Gastrocnemius medialis (tissue), 4 donors: ENCODE measurements at places on chromosomes 1 and 21. TPM values are rescaled to one million over a fixed set of nuclear protein-coding genes. Genes with fewer than 3 reads are reported as not detected.
A peak's percentile ranks its signal among the peaks of the same experiment; 100 is the strongest.

DNA sequence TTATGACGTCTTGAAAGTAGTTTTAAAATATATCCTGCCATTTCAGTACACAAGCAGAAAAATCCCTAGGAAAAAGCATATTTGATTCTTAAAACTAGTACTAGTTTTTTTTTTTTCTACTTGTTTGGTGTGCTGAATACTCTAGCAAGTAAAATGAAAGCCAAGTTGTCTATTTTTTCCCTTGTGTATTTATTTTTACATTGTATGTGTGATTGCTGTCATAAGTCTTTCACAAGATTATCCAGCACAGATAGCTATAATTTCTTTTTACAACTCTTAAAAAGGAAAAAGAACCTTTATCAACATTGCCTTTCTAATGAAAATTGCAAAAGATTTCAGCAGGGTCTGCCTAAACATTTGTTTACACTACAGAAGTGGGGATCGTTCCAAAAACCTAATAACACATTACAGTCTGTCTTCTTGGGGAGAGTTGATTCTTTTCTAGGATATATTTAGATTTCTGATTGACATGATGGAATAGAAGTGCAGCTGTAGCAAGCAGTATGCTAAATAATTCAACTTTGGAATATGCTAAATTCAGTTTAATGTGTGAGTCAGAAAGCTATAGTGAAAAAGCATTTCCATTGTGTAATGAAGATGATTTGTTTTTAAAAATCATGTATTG is 2.5 kb downstream of the DR1 start:
- no peaks in the 10 kb centered on the region for H3K36me3 ChIP-seq
- H3K27me3 ChIP-seq: no peaks in the 10 kb centered on the region
- H3K4me3 ChIP-seq: peak overlapping the region; percentile 97
- DNase-seq: no peak

The PCAT6 gene
- total RNA-seq: 4.3 TPM

- no peak overlapping the region for H3K27ac ChIP-seq
- H3K27me3 ChIP-seq: no peaks in the 10 kb centered on the region
- H3K4me3 ChIP-seq: no peak overlapping the region
- no peaks in the 10 kb centered on the region for H3K36me3 ChIP-seq
Measured at GRCh38 chr1:201763455-201764140, 65.4 kb upstream of the IPO9 start.

The LEFTY2 gene
- total RNA-seq: not detected

GRCh38 chr1:246065592-246065991 is 441.5 kb downstream of the SMYD3 start:
- no peaks in the 10 kb centered on the region for H3K36me3 ChIP-seq
- DNase-seq: no peak
- H3K27ac ChIP-seq: no peak overlapping the region
- H3K27me3 ChIP-seq: no peaks in the 10 kb centered on the region
- H3K4me1 ChIP-seq: no peaks in the 10 kb centered on the region
- no peak overlapping the region for H3K4me3 ChIP-seq

GRCh38 chr1:15849775-15850324 is 2.3 kb downstream of the SPEN start:
- H3K36me3 ChIP-seq: no peaks in the 10 kb centered on the region
- DNase-seq: no peak
- peak overlapping the region; percentile 79 for H3K4me3 ChIP-seq
- peak overlapping the region; percentile 99 for H3K27ac ChIP-seq
- peaks cover 50% of the 10 kb centered on the region for H3K4me1 ChIP-seq
- H3K27me3 ChIP-seq: no peaks in the 10 kb centered on the region

DNA sequence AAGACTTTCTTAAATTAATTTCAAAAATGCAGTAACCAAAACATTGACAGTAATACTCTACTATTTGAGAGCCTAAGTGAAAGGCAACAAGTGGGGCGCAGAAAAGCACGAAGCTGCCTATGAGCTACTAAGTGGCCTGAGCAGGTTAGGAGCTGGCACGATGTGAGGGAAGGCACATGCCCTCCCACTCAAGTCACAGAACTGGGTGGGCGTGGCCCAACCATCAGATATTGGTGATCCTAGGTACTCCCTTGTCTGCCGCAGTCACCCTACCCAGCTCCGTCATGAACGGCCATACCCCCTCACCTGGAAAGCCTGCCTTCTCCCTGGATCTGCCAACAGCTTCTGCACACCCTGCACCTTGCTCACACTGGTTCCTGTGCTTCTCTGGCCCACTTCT is 40.8 kb downstream of the SSBP3 start:
- H3K4me1 ChIP-seq: peaks cover 51% of the 10 kb centered on the region
- no peak overlapping the region for H3K27ac ChIP-seq
- H3K36me3 ChIP-seq: no peaks in the 10 kb centered on the region

The TMEM9 gene
- 12.6 TPM for total RNA-seq

GRCh38 chr1:81484284-81484683 is 316.4 kb upstream of the ADGRL2 start:
- H3K27me3 ChIP-seq: no peaks in the 10 kb centered on the region
- H3K27ac ChIP-seq: no peak overlapping the region
- H3K36me3 ChIP-seq: no peaks in the 10 kb centered on the region
- no peaks in the 10 kb centered on the region for H3K4me1 ChIP-seq
- DNase-seq: no peak

- no peaks in the 10 kb centered on the region for H3K36me3 ChIP-seq
- no peaks in the 10 kb centered on the region for H3K27me3 ChIP-seq
- DNase-seq: no peak
- H3K4me3 ChIP-seq: no peak overlapping the region
- H3K4me1 ChIP-seq: no peaks in the 10 kb centered on the region
Measured at GRCh38 chr1:62230718-62231117, 36.1 kb downstream of the L1TD1 start.

DNA sequence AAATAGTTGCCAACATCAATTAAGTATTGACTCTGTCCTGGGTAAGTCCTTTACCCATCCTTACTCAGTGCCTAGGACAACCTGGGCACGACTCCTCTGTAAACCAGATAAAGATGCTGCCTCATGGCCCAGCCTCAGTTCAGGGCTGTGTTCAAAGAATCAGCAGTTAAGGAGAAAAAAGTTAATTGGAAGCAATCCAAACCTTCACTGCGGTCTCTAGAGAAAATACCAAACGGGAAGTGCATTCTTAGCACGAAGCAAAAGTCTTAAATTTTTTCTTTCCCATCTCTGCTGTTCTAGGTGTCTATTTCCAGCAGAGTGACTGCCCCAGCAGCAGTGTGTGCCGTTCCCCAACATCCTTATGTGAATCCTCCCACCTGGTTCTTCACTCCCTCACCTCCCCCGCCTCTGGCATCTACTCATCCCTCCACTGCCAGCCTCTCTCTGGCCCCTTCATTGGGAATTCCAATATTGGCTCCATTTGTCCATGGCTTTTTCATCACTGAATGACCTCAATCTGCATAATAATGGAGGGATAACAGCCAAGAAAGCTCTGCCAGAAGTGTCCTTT is 23.2 kb downstream of the KANK4 start:
- no peak overlapping the region for H3K27ac ChIP-seq
- DNase-seq: no peak
- no peak overlapping the region for H3K4me3 ChIP-seq
- H3K27me3 ChIP-seq: no peaks in the 10 kb centered on the region
- H3K4me1 ChIP-seq: no peaks in the 10 kb centered on the region
- no peaks in the 10 kb centered on the region for H3K36me3 ChIP-seq

- H3K4me1 ChIP-seq: no peaks in the 10 kb centered on the region
- no peaks in the 10 kb centered on the region for H3K27me3 ChIP-seq
- H3K4me3 ChIP-seq: no peak overlapping the region
- DNase-seq: no peak
- no peak overlapping the region for H3K27ac ChIP-seq
Measured at GRCh38 chr1:63984257-63984929, 210.6 kb downstream of the ROR1 start.

DNA sequence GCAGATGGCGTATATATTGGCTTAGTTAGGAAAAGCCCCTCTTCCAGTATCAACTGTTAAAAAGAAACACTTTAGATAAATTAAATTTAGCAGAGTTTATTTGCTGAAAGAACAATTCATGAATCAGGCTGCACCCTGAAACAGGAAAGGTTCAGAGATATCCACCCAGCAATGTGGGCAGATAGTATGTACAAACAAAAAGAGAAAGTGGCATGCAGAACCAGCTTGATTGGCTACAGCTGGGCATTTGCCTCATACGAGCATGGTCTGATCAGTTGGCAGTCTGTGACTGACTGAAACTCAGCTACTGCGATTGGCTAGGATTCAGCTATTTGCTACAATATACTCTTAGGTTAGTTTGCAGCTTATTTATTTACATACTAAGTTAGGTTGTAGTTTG is 98.2 kb downstream of the ZC3H11B start:
- H3K27me3 ChIP-seq: no peaks in the 10 kb centered on the region
- H3K36me3 ChIP-seq: no peaks in the 10 kb centered on the region
- no peaks in the 10 kb centered on the region for H3K4me1 ChIP-seq
- no peak for DNase-seq

The KRTAP12-3 gene
- total RNA-seq: not detected

The ZNF593OS gene
- not detected for total RNA-seq

The CR2 gene
- total RNA-seq: 0.15 TPM

The KCNC4 gene
- 9.1 TPM for total RNA-seq

DNA sequence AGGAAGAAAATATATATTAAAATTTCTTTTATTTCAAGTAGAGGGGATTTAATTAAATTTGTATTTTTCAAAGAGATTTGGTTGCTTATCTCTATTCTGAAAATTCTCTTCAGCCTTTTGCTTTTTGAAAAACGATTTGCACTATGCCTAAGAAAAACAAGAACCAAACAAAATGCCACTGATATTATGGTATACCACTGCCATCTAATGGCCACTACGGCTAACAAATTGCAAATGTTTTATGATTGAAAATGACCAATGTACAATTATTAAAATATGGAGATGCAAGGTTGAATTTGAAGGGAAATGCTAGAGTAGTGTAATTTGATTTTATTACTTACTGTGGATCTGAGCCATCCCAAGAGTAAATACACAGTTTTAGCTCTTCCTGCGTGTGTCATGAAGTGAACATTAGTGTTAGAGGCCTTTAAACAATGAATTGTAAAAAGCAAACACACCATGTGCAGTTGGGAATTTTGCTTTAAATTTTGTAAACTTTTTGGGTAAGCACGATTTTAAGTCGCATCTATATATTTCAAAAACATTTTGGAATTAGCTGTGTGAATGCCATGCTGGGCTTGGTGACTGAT is 137.4 kb upstream of the USP25 start:
- no peaks in the 10 kb centered on the region for H3K36me3 ChIP-seq
- no peak overlapping the region for H3K4me3 ChIP-seq
- no peaks in the 10 kb centered on the region for H3K27me3 ChIP-seq
- no peaks in the 10 kb centered on the region for H3K4me1 ChIP-seq
- no peak for DNase-seq
- H3K27ac ChIP-seq: no peak overlapping the region

- H3K27me3 ChIP-seq: no peaks in the 10 kb centered on the region
- no peaks in the 10 kb centered on the region for H3K4me1 ChIP-seq
- H3K36me3 ChIP-seq: no peaks in the 10 kb centered on the region
Measured at GRCh38 chr1:85058786-85059185, 10.5 kb upstream of the MCOLN3 start.

GRCh38 chr1:108685529-108685928 is 6.6 kb upstream of the PRPF38B start:
- H3K4me1 ChIP-seq: no peaks in the 10 kb centered on the region
- no peaks in the 10 kb centered on the region for H3K27me3 ChIP-seq
- no peak overlapping the region for H3K4me3 ChIP-seq
- H3K27ac ChIP-seq: no peak overlapping the region
- no peak for DNase-seq

The KRTAP13-3 gene
- total RNA-seq: not detected

The LAX1 gene
- total RNA-seq: not detected

The KMO gene
- total RNA-seq: not detected

DNA sequence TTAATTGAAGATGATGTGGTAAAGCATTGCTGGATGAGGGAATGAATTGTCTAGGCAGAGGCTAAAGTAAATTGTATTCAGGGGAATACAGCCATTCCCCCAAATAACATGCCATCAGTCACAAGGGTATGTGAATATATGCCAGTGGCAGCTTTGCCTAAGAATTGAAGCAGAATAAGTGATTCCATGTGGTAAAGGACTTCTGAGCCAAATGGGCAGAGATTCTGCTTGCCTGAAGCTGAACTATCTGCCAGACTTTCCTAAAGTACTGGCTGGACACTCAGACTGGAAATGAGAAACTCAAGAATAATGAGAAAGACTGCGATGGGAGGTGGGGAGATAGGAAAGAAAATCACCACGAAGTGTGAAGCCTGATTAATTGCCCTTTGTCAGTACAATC is 2.4 kb downstream of the LIX1L start:
- peak overlapping the region; percentile 88 for H3K27ac ChIP-seq
- peaks cover 84% of the 10 kb centered on the region for H3K4me1 ChIP-seq
- peaks cover 6% of the 10 kb centered on the region for H3K36me3 ChIP-seq
- no peaks in the 10 kb centered on the region for H3K27me3 ChIP-seq
- H3K4me3 ChIP-seq: peak overlapping the region; percentile 68

DNA sequence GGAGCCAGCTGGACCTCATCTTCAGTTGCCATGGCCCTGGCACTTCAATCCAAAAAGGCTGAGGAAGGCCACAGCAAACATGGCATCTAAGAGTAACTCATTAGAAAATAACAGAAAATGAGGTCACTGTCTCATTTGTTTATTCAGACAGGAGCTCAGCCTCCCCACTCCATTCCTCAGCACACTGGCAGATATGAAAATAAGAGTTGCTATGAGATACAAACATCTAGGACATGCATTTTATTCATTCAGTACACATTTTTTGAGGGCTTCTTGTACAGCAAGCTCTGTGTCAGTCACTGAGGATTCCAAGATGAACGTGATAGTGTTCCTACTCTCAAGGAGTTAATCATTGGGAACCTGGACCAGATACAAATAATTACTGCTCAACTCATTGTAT is 32.7 kb upstream of the TMEM125 start:
- no peaks in the 10 kb centered on the region for H3K36me3 ChIP-seq
- no peak overlapping the region for H3K4me3 ChIP-seq
- H3K27me3 ChIP-seq: no peaks in the 10 kb centered on the region
- no peaks in the 10 kb centered on the region for H3K4me1 ChIP-seq

The CNR2 gene
- not detected for total RNA-seq

DNA sequence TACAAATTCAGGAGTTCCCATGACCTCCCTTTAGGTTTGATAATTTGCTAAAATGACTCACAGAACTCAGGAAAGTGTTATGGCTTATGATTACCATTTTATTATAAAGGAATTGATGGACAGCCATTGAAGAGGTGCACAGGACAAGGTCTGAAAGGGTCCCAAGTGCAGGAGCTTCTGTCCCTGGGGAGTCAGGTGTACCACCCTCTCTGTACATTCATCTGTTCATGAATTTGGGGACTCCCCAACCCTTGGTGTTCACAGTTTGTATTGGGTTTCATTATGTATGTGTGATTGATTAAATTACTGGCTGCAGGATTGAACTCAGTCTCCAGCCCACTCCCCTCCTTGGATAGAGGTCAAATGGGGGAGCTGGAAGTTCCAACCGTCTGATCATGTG is 10.8 kb upstream of the IL10RB start:
- no peak overlapping the region for H3K4me3 ChIP-seq
- peaks cover 10% of the 10 kb centered on the region for H3K4me1 ChIP-seq
- no peak for DNase-seq
- H3K27ac ChIP-seq: no peak overlapping the region

The DCDC2B gene
- not detected for total RNA-seq
